HuH-7 (cell line): ENCODE measurements at places on chromosomes 2 and 18.

GRCh38 chr2:106997204-106997603, 111.2 kb upstream of the ST6GAL2 start:
- DNase-seq, result no peak

GRCh38 chr18:48806551-48807261, 144.1 kb downstream of the SMAD7 start:
- no peak for DNase-seq

GRCh38 chr2:234702731-234703225, 205.9 kb upstream of the ARL4C start:
- no peak for DNase-seq

DNA sequence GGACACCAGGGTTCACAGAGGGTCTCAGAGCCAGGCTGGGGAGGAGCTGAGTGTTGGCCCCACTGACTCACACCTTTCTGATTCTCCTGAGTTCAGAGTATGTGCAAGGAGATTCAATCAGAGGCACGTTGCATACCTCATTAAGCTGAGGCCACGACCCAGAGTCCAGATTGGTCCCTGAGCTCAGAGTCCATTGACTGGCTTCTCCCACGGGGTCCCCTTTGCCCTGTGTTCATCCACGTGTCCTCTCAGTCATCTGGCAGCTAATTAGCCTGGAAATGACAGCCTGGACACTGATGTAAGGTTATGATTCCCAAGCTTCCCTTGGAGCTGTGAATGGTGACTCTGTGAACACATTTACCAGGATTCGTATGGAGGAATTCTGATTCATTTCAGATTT, 267.2 kb downstream of the SH3BP4 start:
- DNase-seq, result no peak

DNA sequence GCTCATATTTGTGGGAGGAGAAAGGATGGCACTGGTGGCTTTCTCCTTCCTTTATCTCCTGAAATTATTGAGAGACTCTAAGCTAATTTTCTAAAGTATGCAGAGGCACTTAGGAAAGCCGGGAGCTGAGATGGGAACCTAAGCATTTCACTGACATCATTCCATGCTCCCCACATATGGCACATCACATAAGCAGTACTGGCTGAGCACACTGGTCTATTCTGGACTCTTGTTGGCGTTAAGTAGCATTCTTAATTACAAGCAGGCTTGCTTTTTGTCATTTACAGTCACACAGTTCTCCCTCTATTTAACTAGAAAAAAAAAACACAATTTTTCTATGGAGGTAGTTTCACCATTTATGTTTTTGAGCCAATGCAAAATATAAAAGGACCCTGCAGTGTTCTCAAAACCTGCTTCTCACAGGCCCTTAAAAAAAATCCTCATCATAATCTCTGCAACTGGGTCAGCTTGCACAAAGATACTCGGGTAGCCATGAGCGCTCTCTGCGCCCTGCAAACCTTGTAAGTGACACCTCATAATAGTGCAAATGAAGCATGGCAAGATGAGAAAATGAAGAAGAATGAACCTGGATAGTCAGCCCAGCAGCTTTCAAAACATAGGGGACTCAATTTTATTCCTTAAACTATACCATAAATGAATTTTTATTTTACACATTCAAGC, 688.6 kb downstream of the NRXN1 start:
- no peak for DNase-seq

DNA sequence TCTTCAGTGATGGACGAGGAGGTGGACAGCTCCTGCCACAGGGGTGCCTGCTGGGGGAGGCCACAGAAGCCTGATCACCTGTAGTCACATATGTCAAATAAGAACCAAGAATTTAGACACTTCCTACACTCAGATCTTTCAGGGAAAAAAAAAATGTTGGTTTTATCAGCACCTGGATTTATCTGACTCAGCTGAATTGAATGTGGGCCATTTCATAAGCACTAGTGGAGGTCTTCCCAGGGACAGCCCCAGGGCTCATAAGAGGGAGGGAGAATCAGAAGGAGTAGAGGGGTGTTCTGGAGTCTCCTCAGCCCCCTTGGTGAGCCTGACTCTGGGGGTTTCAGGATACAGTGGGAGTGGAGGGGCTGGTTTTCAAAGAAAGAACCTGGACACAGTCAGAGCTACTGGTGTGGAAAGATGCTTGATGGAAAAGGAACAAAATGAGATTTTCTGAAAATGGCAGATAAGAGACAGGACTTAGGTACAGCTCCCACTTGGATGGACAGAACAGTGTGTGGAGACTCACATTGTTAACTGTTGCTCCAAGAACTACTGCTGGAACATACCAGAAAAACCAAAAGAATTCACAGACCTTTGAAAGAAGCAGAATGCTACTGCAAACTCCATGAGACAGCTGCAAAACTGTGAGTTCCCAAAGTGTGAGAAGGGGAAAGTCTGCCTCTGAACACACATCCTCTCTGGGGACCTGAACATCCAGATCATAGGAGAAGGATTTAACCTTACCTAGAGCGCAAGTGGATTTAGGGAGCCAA, 45.4 kb downstream of the LCT start:
- DNase-seq, result no peak

DNA sequence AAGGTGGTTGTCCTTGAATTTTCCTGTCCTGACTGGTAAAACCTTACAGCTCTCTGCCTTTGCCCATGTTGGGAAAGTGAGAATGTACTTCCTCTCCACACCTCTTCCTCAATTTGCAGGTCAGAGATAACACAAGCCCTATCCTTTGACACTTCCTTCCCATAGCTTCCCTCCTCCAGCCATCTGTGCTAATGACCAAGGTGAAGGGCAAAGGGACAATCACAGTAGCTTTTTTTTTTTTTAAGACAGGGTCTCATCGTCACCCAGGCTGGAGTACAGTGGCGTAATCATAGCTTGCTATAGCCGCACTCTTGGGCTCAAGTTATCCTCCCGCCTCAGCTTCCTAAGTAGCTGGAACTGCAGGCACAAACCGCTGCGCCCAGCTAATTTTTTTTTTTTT, 24.3 kb upstream of the STPG4 start:
- DNase-seq, result no peak

- DNase-seq, result no peak
Measured at GRCh38 chr2:38763728-38764127, 12.6 kb upstream of the SRSF7 start.

- DNase-seq, result no peak
Measured at GRCh38 chr18:24958001-24958400, 394.0 kb downstream of the ZNF521 start.

DNA sequence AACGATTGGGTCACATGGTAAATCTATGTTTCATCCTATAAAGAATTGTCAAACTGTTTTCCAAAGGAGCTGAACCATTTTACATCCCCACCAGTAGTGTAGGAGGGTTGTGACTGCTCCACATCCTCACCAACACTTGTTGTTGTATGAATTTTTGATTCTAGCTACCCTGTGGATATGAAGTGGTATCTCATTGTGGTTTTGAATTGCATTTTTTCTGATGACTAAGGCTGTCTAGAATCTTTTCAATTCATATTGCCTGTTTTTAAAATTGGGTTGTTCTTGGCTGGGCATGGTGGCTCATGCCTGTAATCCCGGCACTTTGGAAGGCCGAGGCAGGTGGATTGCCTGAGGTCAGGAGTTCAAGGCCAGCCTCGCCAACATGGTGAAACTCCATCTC, 44.5 kb downstream of the TXNL1 start:
- no peak for DNase-seq

DNA sequence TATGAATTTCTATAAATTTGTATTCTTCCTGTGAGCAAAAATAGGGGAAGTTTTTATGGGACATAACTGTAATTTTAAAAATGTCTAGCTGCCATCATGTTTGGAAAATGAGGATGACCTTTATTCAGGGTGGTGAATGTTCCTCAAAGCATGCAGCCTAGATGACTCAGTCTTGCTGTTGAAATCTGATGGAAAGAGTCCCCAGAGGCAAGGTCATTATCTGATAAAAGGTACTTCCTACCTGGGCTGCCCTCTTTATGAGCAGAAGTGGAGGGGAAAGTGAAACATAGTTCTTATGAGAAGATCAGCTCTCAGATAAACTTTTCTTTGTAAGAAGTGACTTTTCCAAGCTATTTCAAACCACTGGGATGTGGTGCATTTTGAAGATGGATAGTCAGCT, 1144.7 kb upstream of the PIK3C3 start:
- no peak for DNase-seq

GRCh38 chr2:156031121-156031520, 301.4 kb downstream of the NR4A2 start:
- no peak for DNase-seq

DNA sequence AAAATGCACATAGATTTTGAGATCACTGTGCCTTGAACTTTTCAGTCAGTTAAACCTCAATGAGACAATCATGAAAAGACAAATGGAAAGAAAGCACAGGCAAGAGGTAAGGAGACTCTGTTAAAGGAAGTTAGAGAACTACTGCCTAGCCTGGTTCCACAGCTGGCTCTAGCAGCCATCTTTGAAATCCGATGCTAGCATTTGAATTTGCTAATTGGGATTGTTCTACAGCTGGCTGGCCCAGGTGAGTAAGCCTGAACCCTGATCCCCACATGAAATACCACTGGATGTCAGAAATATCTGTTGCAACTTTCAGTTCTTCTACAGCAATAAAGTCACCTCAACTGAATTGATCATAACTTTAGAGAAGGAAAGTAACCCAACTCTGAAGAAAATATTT, 315.2 kb upstream of the CHAC2 start:
- DNase-seq, result no peak

GRCh38 chr2:111145103-111145760, 24.5 kb downstream of the BCL2L11 start:
- no peak for DNase-seq

- DNase-seq, result no peak
Measured at GRCh38 chr2:220555961-220556630, 928.7 kb downstream of the SLC4A3 start.

DNA sequence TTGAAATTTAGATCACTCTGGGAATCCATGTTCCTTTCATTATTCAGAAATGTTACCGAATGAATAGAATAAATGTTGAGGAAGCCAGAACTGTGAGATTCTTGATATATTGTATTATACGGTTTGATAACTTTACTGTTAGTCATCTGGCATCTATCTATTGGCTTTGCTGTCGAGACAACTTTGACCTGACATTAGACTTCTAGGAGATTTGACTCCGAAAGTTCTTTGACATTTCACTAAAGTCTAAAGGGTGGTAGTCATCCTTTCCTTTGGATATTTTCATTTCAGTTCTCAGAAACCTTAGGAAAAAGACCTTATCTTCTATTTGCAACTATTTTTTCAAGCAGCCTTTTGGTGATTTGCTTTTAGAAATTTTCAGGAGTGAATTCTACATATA, 1.9 kb downstream of the BMPR2 start:
- DNase-seq, result no peak

DNA sequence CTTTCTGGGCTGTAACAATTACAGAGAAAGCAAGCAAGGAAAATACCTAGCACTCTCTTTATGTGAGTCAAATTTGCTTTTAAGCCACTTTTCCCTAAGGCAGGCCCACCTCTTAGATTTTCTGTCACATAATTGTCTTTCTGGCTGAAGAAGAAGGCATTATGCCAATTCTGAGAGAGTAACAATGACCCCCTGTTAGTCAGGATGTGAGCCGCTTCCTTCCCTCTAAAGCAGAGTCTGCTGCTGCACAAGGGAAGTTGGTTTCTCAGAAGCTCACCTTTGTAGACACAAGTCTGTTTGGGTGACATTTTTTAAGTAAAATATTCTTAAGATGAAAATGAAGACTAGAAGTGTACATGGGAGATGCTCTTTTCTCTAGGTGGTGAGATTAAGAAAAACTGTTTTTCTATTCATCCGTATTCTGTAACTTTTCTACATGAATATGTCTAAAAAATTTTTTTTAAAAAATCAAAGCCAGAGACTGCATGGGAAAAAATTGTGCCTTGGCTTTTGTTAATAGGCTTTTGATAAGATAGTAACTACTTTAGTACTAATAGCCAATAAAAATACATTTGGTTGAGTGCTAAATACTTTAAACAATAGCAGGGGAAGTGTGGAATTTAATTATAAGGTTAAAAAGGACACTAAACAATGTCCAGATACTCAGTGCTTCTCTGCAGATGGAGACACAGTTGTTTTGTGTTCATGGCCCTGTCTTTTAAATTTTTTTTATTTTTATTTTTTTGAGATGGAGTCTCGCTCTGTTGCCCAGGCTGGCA, 33.4 kb upstream of the VPS54 start:
- no peak for DNase-seq

DNA sequence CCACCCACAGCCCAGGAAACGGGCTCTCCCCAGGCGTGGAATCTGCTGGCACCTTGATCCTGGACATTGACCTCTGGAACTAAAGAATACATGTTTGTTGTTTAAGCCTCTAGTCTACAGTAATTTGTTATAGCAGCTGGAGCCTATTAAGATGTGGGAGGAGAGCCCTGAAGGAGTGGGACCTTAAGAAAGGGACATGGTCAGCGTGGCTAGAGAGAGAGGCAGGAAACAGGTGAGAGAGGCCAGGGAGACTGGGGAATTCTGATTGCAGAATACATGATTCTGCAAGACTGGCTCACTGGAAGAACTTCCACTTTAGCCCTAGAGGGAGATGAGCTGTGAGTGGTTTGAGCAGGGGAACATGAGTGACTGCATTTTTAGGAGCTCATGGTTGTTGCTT, 83.2 kb downstream of the CD8B2 start:
- DNase-seq, result no peak
